Vagina (tissue), 2 donors: ENCODE measurements at places on chromosomes 5 and 9.

DNA sequence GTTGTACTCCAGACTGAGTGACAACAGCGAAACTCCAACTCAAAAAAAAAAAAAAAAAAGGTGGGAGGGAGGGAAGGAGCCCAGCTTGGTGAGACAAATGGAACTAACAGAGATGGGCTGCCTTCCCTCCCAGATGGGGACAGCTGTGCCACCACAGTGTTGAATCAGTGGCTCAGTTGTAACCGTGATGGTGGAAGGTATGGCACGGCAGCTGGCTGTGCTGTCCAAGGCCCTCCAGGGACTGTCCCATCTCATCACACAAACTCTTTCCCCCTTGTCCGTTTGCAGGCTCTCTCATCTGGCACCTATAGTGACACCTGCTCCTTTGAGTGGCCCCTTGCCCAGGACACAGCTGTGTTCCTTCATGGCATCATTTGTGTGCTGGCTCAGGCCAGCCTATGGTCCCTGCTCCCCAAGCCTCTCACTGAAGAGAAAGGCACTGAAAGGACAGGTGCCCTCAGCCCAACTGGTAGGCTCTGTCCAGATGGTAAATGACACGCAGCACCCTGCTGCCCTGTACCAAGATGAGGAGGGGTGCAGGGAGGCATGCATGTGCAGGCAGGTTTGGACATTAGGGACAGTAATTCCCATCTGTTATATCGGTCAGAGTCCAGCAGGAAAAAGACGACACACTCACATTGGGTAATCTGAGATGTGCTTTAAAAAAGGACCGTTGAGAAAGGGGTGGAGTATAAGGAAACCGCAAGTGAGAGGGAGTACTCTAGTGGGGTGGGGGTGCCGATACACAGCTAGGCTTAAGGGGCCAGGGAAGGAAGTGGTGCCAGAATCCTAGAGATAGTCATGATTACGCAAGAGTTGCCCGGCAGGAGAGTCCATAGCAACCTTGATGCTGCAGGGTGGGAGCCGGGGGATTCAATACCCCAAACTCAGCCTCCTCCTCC is 4.3 kb downstream of the SMIM33 start:
- DNase-seq: no peak

DNA sequence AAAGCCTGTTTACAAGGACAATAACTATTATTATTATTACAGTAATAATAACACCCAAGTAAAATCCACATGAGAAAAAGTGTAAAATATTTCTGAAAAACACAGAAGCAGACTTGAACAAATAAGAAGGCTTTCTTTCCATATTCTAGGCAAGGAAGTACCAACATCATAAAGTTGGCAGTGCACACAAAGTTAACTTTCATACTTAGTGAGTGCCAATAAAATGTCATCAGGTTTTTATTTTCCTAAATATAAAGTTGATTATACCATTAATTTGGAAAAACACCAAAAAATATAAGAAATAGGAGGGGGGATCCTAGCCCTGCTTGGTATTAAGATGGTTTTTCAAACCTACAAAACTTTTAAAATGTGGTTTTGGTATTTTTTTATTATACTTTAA is 161.4 kb downstream of the PRELID2 start:
- DNase-seq: no peak

DNA sequence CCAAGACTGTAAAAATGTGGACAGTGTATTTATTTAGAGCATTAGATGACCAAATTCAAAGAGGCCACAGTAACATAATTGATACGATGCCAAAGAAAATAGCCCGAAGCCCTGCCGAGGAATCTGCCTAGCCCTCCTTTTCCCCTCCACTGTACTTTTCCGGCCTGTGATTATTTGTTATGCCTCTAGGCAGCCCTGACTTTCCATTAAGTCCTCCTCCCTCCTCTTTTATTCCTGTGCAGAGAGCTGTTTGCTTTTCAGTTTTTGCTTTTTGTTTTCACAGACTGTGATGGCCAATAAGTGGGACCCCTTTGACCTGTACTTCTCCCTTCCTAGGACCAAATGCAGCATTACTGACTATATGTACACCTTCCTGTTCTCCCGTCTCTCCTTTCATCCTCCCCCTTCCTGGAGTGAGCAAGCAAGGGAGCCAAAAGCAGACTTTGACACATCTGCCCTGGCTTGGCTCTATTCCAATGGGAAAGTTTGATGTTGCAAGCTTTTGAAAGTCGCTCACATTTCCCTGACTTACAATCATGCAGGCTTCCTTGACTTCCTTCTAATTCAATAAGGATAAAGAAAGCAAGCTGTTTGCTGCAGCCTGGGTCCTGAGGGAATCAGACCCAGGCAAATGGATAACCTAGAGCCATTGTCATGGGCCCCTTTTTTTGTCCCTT is 76.1 kb downstream of the NREP start:
- no peak for DNase-seq

GRCh38 chr5:151671950-151672349 is 14.8 kb downstream of the SPARC start:
- no peak for DNase-seq

DNA sequence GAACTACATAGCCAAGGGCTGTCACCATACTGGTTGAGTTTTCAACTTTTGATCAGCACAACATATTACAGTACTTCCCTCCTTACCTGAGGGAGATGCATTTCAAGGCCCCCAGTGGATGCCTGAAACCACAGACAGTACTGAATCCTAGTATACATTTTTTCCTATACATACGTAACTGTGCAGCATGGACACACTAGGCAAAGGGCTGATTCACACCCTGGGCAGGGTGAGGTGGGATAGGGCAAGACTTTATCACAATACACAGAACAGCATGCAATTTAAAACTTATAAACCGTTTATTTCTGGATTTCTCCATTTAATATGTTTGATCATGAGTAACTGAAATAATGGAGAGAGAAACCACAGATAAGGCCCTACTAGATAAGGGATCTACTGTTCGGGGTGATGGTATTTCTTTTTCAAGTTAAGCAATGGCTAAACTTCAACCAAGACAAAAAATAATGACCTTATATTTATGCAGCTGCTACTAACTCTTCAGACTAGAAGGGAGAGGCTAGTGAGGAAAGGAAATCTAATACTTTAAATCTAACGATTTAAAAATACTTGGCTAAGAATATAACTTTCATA is 186.9 kb upstream of the GNA14 start:
- no peak for DNase-seq

- no peak for DNase-seq
These were observed 86.1 kb upstream of the SARDH start for GRCh38 chr9:133824106-133824801.

- DNase-seq: no peak
These were observed 227.8 kb downstream of the SEMA5A start for GRCh38 chr5:9318031-9318430.

DNA sequence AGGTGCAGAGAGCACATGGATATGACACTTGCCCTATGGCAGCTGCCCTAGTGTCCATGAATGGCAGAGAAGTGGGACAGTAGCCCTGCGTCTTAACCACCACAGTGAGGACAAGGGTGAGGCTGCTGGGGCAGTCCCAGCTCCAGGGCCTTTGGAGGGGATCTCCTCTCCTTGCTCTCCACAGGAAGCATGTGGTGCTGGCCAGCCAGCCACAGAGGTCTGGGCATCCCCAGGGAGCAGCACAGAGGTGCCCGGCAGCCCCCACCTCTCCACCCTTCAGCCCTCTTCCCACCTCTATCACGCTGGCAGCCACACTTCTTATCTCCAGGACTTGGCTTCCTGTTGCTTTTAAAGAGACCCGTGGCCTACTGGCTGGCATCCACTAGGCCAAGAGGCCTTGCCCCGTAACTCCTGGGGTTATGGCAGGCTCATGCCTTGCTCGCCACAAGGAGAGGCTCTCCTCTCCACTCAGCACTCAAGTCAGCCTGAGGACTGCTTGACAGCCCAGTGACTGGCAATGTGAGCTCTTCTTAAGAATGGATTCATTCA is 21.9 kb downstream of the CSF2 start:
- no peak for DNase-seq

- no peak for DNase-seq
These were observed 33.9 kb downstream of the GOLGA1 start for GRCh38 chr9:124906966-124907365.

DNA sequence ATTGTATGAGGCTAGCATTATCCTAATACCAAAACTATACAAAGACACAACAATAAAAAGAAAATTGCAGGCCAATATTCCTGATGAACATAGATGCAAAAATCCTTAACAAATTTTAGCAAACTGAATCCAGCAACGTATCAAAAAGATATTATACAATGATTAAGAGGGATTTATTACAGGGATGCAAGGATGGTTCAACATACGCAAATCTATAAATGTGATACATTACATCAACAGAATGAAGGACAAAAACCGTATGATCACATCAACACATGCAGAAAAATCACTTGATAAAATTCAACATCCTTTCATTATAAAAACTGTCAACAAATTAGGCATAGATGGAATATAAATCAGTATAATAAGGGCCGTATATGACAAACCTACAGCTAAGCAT is 27.1 kb upstream of the ARL15 start:
- DNase-seq: no peak

- DNase-seq: no peak
These were observed 2.7 kb downstream of the SLC34A3 start for GRCh38 chr9:137233143-137233980.

- DNase-seq: no peak
These were observed 175.3 kb downstream of the ARL15 start for GRCh38 chr5:54135042-54135441.
